DMS79 (cell line): ENCODE measurements at places on chromosomes 11 and 22.
A peak's percentile ranks its signal among the peaks of the same experiment; 100 is the strongest.

- no peak for DNase-seq
Measured at GRCh38 chr11:47348859-47349258, 3.6 kb downstream of the MYBPC3 start.

DNA sequence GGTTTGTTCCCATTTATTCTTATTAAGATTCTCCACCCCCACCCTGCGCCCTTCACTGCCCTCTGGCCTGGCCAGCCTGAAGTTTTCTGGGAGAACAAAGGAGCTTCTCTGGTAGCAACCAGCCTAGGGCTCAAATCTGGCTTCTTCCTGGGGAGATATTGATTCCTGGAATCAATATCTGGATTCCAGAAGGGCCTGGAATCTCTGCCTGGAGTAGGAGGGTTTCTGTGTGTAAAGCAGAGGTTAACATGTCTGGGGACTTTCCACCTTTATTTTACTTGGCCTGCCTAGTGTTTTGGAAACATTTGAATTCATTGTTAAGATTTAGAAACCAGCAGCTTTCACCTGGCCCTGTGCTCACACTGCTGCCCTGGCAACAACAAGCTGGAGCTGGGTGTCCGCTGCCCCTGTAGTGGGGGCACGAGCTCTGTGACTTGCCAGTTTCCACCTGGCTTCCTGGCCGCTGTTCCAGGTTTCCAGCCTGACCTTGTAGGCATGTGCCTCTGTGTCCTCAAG is 5.5 kb downstream of the C11orf91 start:
- no peak for DNase-seq

GRCh38 chr11:3022982-3023381 is 30.9 kb upstream of the NAP1L4 start:
- DNase-seq: no peak

- DNase-seq: peak; percentile 59
Measured at GRCh38 chr11:3074912-3075589, 17.8 kb upstream of the CARS1 start.

DNA sequence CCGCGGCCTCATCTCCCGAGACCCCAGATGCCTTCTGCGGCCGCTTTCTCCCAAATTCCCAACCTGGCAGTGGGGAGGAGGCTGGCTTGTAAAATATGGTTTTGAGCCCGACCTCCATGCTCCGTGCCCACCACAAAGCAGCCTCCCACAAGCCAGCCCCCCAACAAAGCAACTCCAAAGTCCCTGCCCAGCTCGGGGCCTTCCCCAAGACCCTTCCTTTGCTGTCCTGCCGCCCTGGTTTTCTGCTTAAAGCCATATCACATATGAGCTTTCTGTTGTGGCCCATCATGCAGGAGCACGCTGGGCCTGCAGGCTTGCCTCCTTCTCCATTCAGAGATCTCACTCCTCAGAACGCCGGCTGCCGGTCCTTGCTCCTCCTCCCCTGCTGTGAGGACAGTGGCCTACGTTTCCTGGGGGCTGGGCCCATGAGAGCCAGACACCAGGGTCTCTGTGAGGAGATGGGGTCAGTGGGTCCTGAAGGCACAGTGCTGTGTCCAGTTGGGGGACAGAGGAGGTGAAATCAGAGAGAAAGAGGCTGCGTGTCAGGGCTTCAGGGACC is 680.0 kb downstream of the BRD1 start:
- no peak for DNase-seq

DNA sequence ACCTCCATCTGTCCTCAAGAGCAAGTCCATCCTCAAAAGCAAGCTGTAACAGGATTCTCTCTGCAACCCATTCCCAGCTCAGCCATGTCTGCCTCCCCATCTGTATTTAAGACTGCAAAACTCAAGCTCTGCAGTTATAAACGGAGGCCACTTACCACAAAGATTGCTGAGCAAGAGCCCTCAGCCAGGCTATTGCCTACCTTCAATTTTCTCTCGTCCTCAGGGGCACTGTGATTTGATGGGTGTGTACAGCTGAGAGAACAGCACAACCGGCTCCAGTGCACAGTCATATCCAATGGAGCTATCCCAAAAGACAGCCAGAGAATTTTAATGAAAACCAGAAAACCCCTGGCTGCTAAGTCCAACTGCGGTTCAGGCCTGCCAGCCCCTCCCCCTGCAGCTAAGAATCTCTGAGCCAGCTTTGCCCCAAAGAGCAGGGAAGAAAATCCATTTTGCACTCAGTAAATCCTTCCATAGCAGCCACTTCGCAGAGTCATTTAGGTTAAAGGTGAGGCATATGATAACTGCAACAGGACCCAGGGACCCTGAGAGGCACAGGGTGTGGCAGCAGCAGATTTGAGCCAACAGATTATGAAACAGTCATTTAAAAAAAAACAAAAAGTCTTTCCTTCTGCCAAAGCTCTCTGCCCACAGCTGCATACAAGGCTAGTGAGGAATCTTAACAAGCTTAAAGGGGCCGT is 37.6 kb downstream of the RAB30 start:
- DNase-seq: peak; percentile 57

- DNase-seq: no peak
Measured at GRCh38 chr11:118290923-118291322, 13.6 kb upstream of the CD3E start.

DNA sequence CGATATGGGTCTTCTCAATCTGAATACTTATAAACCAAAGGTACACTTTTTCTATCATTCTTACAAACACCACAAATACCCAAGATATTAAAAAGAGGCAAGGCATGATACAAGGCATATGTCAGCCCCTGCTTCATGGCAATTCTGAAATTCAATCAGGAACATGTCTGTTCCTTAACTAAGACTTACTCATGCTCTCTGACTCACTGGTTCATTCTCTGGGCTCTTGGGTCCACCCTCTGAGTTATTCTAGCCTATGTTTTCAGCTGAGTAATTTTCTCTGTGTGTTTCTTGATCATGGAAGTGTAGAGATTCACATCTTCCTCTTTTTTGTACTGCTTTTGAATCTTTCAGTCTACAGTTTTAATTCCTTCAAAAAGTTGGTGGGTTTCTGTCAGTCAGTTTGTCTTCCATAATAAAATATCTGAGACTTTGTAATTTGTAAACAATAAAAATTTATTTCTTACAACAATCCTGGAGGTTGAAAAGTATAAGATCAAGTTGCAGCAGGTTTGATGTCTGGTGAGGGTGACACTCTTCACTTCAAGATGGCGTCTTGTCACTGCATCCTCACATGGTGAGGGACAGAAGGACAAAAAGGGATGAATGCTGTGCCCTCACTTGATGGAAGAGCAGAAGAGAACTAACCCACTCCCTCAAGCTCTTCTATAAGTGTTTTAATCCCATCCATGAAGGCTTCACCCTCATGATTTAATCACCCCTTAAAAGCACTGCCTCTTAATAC is 211.7 kb downstream of the FAM76B start:
- DNase-seq: no peak

DNA sequence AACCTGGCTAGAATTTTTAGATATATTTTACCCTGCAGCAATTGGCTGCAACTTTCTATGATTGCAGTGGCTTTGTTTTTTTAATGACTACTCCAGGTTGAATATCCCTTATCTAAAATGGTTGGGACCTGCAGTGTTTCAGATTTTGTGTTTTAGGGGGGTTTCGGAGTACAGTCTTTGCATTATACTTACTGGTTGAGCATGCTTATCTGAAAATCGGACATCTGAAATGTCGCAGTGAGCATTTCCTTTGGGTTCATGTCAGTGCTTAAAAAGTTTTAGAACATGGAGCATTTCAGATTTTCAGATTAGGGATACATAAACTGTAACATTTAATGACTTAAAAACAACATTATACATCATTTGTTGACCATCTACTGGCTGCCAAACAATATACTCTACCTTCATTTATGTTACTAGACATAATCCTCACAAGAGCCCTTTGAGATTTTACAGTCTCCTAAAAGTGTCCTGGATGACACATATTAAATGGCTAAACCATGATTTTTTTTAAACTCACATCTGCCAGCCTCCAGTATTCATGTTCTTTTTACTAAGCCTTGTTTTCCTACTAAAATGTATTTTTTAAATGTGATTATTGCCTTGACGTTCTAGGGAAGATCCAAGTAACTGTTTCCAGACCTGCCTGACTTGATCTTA is 66.3 kb downstream of the PRMT3 start:
- no peak for DNase-seq

GRCh38 chr11:34970033-34970432 is 53.6 kb downstream of the PDHX start:
- no peak for DNase-seq

DNA sequence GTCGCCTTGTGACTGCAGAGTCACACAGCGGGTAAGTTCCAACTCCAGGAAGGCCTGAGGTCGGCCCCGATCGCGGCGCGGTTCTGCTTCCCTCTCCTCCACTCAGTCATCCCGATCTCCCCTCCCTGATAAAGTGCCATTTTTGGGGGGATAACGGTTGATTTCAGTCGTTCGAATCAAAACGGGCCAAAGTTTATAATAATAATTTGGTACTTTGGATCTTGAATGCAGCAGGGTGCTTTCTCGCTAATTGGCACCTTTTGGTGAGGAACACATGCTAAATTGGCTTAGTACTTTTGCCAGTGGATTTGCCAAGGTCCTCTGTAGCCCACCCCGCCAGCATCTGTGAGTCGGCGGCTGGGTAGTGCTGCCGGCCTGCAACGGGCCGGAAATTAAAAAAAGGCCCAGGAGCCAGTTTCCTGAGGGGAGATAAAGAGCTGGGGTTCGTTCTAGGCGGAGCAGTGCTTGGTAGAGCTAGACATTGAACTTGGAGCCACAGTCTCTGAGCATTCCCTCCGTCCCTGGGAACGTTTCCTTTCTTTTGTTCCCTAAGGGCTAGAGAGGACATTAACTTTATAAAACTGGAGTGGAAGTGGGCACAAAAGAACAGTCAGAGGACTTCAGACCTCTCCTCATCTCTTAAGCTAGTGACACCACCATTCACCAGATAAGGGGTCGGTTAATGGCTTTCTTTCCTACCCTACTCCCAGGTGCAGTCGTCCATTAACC is 997 bp downstream of the UBE2L3 start:
- no peak for DNase-seq

DNA sequence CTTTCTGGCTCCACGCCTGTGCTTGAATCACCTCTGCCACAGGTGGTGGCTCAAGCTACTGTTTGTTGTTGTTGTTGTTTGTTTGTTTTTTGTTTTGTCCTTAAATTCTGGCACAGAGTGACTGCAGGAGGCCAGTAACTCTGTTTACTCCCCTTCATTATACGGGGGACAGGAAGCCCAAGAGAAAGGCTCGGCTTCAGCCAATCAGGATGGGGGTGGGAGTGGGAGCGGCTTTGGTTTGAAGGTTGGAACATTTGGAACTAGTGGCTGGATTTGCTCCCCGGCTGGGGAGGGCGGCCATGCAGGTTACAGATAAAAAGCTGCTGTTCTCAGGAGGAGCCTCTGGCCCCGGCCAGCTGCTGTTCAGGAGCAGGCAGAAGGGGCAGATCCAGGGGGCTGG is 19.7 kb upstream of the CABP2 start:
- no peak for DNase-seq

DNA sequence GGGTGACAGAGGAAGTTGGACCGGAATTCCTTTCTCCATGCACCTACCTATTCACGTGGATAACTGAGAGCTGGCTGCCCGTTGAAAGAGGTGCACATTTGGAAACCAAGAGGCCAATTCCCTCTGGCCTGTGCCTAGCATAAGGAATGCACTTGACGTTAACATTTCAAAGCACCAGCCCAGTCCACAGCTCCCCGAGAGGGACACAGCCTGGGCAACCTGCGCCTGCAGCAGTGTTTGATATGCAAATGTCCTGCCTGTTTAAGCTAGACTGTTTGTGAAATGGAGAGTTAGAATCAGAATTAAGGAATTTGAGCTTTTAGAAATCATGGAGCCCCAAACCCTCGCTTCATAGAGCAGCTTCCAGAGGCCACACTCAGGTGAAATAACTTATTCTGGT is 126.1 kb downstream of the DSCAML1 start:
- DNase-seq: no peak

- no peak for DNase-seq
Measured at GRCh38 chr22:27764722-27765236, 36.8 kb downstream of the MN1 start.

- no peak for DNase-seq
Measured at GRCh38 chr11:65915821-65916251, 3.0 kb downstream of the C11orf68 start.

GRCh38 chr11:15327786-15328231 is 213.1 kb downstream of the INSC start:
- peak; percentile 55 for DNase-seq

DNA sequence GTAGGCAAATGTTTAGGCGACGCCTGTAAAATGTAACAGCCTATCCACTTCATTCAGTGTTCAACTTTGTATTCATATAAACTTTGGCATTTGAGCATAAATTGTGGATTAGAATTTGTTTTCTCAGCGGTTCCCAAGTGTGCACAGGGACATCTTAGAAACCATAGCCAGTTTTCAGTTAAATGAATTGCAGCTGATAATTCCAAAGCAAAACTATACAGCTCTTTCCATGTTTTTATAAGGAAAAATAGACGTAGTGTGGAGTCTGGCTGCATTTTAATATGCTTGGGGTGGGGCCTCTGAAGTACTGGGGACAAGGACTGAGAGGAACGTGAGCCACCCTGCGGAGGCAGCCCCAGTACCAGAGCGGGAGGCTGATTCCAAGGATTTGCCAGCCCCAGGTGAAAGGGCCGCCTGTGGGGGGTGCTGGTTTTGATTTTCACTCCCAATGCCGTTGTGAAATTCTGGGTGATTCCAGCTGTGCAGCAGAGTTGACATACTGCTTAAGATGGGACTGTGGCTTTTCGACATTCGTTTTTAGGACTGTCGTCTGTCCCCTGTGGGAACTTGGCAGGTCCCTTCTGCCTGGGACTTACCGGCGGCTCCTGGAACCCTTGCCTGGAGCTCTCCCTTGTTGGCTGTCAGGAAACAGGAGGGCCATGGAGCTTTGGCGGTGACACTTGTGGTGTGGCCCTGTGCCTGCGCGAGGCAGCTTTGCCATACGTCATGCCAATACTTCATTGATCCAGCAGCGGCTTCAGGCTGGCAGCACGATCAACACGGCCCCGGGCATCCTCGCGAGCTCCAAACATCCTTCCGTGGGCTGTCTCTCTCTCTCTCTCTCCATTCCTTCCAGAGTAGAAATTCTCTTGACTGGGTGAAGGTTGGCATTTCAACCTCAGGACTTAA is 370.9 kb downstream of the TBC1D22A start:
- no peak for DNase-seq

- DNase-seq: no peak
Measured at GRCh38 chr11:75201771-75202170, 38.8 kb upstream of the TPBGL start.

DNA sequence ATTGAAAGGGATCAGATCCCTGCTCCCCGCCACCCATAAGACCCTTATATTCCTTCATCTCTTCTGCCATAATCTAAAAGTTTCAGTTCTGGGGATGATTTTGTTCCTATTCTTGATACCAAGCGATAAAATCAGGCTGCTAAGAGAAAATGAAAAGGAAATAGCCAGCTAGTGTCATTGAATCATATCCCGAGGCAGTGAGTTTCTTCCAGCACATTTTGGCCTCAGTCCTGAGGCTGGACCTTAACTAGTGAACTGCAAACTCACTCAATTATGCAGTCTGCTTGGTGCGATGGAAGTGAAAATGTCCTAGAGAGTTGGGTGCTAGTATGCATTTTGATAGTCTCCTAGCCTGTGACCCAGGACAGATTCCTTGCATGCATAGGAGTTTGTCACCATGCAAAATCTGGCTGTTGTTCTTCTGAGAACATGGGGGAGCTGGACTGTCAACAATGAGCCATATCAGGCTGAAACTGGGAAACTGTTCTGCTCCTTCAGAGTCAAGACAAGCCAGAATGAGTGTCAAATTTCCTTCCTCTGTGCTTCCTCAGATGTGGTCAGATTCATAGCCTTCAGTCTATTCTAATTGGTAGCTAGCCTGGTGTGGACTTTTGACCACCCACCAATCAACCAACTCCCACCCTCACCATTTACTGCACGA is 102.9 kb downstream of the CCDC81 start:
- no peak for DNase-seq

GRCh38 chr11:118415739-118416068 is 14.3 kb downstream of the ATP5MG start:
- no peak for DNase-seq
